Left lung (tissue), 14 donors: ENCODE measurements at places on chromosomes 13 and 19. TPM values are rescaled to one million over a fixed set of nuclear protein-coding genes. Genes with fewer than 3 reads are reported as not detected.
A peak's percentile ranks its signal among the peaks of the same experiment; 100 is the strongest.

The CATSPERD gene
- total RNA-seq = not detected

The PEX11G gene
- 3.6 TPM for total RNA-seq

The ZNF585A gene
- total RNA-seq = 9.6 TPM

The ATCAY gene
- total RNA-seq = not detected

The PSG7 gene
- not detected for total RNA-seq

The LYPD5 gene
- total RNA-seq = 2.2 TPM

The LIM2 gene
- not detected for total RNA-seq

The C1QTNF9 gene
- 0.18 TPM for total RNA-seq

- H3K27me3 ChIP-seq = peaks cover 27% of the 10 kb centered on the region
- H3K36me3 ChIP-seq = no peaks in the 10 kb centered on the region
- H3K27ac ChIP-seq = no peak overlapping the region
- DNase-seq = no peak
- no peaks in the 10 kb centered on the region for H3K4me1 ChIP-seq
- H3K4me3 ChIP-seq = no peak overlapping the region
These were observed 14.7 kb downstream of the TMPRSS9 start for GRCh38 chr19:2374808-2375207.

DNA sequence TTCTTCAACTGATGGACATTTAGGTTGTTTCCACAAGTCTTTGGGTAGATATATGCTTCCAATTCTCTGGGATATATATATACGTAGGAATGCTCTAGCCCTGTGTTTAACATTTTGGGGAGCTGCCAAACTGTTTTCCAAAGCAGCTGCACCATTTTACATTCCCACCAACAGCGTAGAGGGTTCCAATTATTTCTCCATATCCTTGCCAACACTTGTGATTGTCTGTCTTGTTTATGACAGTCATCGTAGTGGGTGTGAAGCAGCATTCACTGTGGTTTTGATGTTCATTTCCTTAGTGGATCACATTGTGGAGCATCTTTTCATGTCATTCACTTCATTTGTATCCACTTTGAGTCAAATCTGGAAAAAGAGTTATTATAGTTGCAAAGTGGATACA, 4.7 kb upstream of the CBLC start:
- peaks cover 3% of the 10 kb centered on the region for H3K4me1 ChIP-seq
- H3K27ac ChIP-seq = no peak overlapping the region
- DNase-seq = no peak
- H3K4me3 ChIP-seq = no peak overlapping the region

DNA sequence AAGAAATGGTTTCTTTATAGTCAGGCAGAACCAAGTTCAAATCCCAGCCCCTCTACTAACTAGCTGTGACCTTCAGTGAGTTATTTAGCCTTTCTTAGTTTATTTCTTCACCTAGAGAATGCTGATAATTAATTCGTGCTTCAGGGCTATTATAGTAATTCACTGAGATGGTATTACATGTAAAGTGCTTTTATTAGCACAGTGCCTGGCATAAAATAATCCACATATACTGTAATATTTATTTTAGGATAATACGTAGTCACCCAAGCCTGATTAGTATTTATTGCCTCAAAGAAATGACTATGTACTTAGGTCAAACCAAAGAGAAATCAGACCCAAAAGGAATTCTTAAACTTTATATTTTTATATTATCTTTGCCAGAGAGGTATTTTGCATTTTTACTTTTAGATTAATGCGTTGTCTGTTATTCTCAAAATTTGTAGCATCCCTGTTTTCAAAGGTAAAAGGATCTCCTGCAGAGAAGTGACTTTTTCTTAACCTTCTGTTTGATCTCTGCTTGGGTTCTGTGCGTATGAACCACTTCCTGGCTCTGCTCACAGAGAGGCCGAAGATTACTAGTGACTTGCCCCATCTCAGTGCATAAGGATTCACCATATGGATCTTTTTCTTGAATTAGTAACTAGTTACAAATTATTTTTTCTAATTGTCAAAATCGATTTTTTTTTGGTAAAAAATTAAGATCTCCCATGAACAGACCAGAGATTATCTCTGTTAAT, 19.7 kb downstream of the UBAC2 start:
- H3K36me3 ChIP-seq = peaks cover 3% of the 10 kb centered on the region
- no peak for DNase-seq
- H3K27me3 ChIP-seq = no peaks in the 10 kb centered on the region
- no peak overlapping the region for H3K4me3 ChIP-seq

DNA sequence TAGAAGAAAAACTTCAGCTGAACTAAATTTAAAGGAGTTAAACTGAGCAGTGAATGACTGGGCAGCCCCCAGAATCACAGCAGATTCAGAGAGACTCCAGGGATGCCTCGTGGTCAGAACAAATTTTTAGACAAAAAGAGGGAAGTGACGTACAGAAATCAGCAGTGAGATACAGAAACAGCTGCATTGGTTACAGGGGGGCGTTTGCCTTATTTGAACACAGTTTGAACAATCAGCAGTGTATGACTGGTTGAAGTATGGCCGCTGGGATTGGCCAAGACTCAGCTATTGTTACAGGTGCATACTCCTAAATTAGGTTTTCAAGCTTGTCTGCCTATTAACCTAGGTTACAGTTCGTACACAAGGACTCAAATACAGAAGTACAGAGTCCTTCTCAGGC, 2.2 kb upstream of the SPRYD7 start:
- H3K27me3 ChIP-seq = no peaks in the 10 kb centered on the region
- H3K36me3 ChIP-seq = no peaks in the 10 kb centered on the region
- H3K27ac ChIP-seq = peak overlapping the region; percentile 13

GRCh38 chr19:11435833-11436313, 438 bp downstream of the PRKCSH start:
- peak; percentile 50 for DNase-seq
- H3K4me3 ChIP-seq = peak overlapping the region; percentile 64
- H3K27me3 ChIP-seq = no peaks in the 10 kb centered on the region
- H3K36me3 ChIP-seq = peaks cover 46% of the 10 kb centered on the region
- H3K27ac ChIP-seq = peak overlapping the region; percentile 74

- H3K4me1 ChIP-seq = no peaks in the 10 kb centered on the region
- no peak overlapping the region for H3K4me3 ChIP-seq
- H3K27me3 ChIP-seq = no peaks in the 10 kb centered on the region
- DNase-seq = no peak
- H3K36me3 ChIP-seq = no peaks in the 10 kb centered on the region
- no peak overlapping the region for H3K27ac ChIP-seq
These were observed 421.8 kb downstream of the SPRY2 start for GRCh38 chr13:79919091-79919490.

GRCh38 chr19:5492635-5493409, 37.6 kb downstream of the ZNRF4 start:
- no peaks in the 10 kb centered on the region for H3K36me3 ChIP-seq
- no peak for DNase-seq
- H3K27me3 ChIP-seq = peaks cover 28% of the 10 kb centered on the region

DNA sequence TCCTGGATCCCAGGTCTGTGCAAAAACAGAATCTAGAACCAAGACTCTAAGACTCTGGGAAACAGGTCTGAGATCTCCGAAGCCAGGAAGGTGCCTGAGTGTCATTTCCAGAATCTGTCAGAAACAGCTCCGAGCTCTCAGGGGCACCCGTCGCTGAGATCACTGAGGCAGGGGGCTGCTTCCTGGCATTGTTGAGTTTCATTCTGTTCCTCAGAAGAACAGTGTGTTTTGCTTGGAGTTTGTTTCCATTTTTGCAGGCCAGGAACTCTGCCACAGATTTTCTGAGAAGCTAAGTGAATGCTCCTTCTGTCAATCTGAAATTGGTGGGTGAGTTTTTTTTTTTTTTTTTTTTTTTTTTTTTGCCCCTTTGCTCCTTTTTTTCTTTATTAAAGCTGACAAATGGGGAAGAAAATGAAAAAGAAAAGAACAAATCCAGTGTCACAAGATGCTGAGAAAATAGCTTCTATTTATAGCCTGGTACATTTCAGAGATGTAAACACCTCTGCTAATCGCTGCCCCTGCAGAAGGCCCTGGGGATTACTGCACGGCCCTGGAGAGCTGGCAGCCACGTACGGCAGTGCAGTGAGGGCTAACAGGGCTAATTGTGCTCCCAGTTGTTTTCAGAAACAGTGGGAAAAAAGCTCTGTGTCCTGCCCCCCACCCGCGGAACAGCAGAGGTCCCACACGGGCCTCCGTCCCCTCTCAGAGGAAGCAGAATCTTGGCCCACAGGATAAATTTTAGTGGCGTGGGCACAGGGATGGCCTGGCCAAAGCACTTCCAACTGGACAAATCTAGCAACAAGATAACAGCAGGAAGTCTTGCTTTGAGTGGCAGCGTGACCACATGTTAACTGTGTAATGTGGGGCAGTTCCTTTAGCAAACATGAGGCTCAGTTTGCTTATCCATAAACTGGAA, 237.6 kb upstream of the IRS2 start:
- no peaks in the 10 kb centered on the region for H3K4me1 ChIP-seq
- H3K36me3 ChIP-seq = no peaks in the 10 kb centered on the region
- no peaks in the 10 kb centered on the region for H3K27me3 ChIP-seq
- H3K4me3 ChIP-seq = no peak overlapping the region

GRCh38 chr13:20904908-20905307, 2.4 kb upstream of the XPO4 start:
- no peak for DNase-seq
- no peak overlapping the region for H3K4me3 ChIP-seq
- no peaks in the 10 kb centered on the region for H3K27me3 ChIP-seq
- no peaks in the 10 kb centered on the region for H3K4me1 ChIP-seq
- no peak overlapping the region for H3K27ac ChIP-seq
- H3K36me3 ChIP-seq = no peaks in the 10 kb centered on the region

DNA sequence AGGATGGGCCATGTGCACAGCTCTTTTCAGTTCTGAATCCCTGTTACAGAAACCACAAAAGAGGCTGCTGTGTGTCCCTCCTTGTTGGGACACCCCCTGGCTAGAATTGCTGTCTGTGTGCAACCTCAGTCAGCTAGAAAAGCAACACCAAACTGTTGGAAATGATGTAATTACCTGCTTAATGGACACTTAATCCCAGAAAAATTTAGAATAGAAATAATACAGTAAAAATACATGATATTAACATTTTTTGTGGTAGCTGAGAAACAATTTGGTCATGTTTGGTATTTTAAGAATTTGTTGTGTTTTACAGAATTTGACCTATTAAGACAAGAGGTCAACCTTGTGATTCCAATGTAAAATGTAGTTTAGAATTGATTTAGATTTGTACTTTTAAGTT, 46.8 kb downstream of the FAM124A start:
- no peak overlapping the region for H3K4me3 ChIP-seq
- DNase-seq = no peak
- H3K27me3 ChIP-seq = no peaks in the 10 kb centered on the region
- no peaks in the 10 kb centered on the region for H3K4me1 ChIP-seq
- no peak overlapping the region for H3K27ac ChIP-seq

- no peak overlapping the region for H3K4me3 ChIP-seq
- H3K27me3 ChIP-seq = no peaks in the 10 kb centered on the region
- no peak for DNase-seq
- no peaks in the 10 kb centered on the region for H3K36me3 ChIP-seq
- peaks cover 51% of the 10 kb centered on the region for H3K4me1 ChIP-seq
These were observed 130.6 kb downstream of the DLEU7 start for GRCh38 chr13:50712881-50713280.

GRCh38 chr13:74825152-74825937, 656.6 kb downstream of the TBC1D4 start:
- no peak overlapping the region for H3K4me3 ChIP-seq
- H3K27me3 ChIP-seq = no peaks in the 10 kb centered on the region
- H3K4me1 ChIP-seq = no peaks in the 10 kb centered on the region
- no peak overlapping the region for H3K27ac ChIP-seq
- peak; percentile 16 for DNase-seq
- H3K36me3 ChIP-seq = no peaks in the 10 kb centered on the region

DNA sequence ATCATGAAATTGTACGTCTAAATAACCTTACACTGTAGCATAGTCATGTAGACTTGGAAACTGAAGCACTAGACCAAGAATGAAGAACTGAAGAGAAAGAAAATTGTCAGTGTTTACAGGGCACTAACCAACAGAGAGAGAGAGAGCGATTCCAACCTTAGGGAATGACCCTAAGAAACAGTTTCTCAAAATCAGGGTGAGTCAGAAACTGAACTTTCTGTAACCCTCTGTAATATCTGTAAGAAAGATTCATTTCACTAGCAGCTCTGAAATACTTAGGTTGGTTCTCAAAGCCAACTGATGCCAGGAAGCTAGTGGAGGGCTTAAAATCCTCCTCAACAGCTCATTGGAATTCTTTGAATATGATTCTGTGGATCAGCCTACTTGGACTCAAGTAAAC, 936.9 kb downstream of the EFNB2 start:
- no peak overlapping the region for H3K27ac ChIP-seq
- no peaks in the 10 kb centered on the region for H3K36me3 ChIP-seq
- no peak overlapping the region for H3K4me3 ChIP-seq
- no peaks in the 10 kb centered on the region for H3K4me1 ChIP-seq
- H3K27me3 ChIP-seq = no peaks in the 10 kb centered on the region

- no peak overlapping the region for H3K4me3 ChIP-seq
- DNase-seq = no peak
- H3K4me1 ChIP-seq = no peaks in the 10 kb centered on the region
- H3K36me3 ChIP-seq = no peaks in the 10 kb centered on the region
These were observed 5.9 kb downstream of the TRAPPC6A start for GRCh38 chr19:45172173-45172572.

- H3K36me3 ChIP-seq = no peaks in the 10 kb centered on the region
- no peaks in the 10 kb centered on the region for H3K27me3 ChIP-seq
- no peak overlapping the region for H3K4me3 ChIP-seq
These were observed 269.1 kb downstream of the NDFIP2 start for GRCh38 chr13:79749984-79750551.

DNA sequence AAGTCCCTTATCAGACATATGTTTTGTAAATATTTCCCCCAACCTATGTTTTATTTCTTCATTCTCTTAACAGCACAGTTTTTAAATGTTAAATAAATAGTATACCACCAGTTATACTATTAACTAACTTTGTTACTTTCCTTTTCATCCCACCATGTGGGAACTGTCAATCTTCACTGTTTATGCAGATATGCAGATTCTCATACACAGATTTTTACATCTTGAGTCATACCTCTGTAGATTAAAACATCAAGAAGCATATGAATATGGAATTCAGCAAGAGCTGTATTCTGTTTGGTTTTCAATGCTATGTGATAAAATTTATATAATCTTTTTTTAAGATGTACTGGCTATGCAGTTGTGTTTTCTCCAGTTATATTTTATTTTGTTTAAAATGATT, 566.3 kb downstream of the LIG4 start:
- DNase-seq = no peak
- no peaks in the 10 kb centered on the region for H3K27me3 ChIP-seq
- no peak overlapping the region for H3K27ac ChIP-seq

DNA sequence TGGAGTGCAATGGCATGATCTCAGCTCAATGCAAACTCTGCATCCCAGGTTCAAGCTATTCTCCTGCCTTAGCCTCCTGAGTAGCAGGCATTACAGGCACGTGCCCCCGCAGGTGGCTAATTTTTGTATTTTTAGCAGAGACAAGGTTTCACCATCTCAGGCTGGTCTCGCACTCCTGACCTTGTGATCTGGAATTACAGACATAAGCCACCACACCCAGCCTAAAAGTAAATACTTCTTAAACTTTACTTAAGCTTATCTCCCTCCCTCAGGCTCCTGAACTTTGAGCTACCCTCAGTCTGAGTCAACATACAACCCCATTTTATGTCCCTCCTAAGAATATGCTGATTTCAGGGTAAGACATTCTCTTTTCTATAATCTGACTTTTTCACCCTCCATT, 66.1 kb downstream of the ZNF486 start:
- H3K4me1 ChIP-seq = no peaks in the 10 kb centered on the region
- H3K27me3 ChIP-seq = no peaks in the 10 kb centered on the region
- DNase-seq = no peak
- no peak overlapping the region for H3K4me3 ChIP-seq
- H3K36me3 ChIP-seq = peaks cover 5% of the 10 kb centered on the region
- no peak overlapping the region for H3K27ac ChIP-seq
